Activated naive CD4-positive, alpha-beta T cell treated with Interleukin-2 at 50 U/mL for 16 hours (primary cell): ENCODE measurements at places on chromosomes 2 and 18.
A peak's percentile ranks its signal among the peaks of the same experiment; 100 is the strongest.

DNA sequence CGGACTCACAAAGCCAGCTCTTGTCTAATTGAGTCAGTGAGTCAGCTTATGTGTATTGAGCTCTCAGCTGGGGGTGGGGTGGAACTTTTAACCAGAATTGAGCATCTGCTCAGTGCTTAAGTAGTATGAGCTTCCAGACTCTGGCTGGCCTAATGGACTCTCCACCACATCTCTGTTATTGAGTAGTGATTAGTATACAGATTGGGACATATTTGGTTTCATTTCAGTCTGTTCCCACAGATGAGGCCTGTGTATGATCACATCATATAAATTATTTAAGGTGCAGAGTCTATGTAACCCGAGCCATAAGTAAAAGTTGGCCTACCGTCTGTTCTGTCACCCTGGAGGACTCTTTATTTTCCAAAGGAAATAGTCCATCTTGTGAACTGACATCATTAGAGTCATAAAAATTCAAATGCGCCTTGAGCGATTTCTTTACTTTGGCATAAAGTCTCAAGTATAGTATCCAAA, 152.1 kb downstream of the THSD7B start:
- no peak for DNase-seq

DNA sequence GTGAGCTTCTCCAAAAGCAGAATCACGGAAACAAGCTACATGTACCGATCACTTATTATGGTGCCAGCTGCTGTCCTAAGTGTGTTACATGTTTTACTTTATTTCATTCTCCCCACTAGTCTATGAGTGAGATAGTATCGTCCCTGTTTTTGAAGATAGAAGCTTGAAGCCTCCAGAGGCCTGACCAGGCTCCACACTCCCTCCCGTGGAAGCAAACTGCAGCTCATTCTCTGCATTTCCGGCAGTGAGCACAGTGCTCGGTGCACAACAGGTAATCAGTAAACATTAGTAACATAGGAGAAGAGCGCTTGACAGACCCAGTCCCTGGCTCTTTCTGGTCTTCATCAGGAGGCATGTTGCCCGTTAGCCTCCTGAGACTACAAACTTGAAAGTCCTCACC, 72.9 kb downstream of the ZBTB7C start:
- no peak for DNase-seq

GRCh38 chr18:49651033-49651432, 89.2 kb downstream of the LIPG start:
- DNase-seq, result no peak

DNA sequence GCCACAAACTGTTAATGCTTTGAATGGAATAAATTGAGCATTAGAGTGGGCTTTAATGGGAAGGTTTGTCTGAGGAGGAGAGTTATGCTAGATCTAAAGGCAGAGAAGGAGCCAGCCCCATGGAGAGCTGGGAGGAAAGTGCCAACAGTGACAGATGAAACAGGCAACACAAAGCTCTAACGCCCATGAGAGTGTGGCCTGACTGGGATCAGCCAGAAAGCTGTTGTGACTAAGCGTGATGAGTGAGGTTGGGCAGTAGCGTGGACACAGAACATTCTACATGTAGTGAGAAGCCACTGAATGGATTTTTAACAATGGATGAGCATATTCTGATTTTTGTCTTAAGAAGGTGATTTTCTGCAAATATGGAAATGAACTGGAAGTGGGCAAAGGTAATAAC, 185.3 kb upstream of the SIX2 start:
- DNase-seq, result no peak

DNA sequence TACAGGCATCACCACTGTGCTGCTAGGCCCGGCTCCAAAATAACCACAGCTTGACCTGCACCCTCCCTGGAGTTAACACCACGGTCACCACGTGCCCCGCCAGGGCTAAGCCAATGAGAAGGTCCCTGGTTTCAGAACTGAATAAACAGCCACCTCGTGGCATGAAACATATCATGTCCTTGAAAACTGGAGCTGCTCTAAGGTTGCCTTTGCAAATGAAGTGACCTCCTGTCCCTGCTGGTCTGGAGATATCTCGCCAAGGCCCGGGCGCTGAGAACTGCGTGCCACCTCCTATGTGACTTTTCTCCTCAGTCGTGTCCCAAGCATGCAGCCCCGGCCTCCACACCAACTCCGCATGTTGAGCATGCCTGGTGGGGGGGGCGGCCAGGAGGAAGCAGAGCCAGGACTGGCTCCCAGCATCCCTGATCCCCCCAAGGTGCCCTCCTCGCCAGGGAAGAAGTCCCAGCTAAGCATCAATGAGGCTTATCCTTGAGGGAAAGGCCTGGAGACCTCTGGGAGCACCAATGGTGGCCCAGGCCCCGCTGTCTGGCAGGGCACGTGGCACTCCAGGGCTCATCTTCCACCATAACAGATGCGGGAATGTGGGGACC, 16.3 kb upstream of the KCNG2 start:
- no peak for DNase-seq

GRCh38 chr2:7999683-8000476, 682.0 kb upstream of the ID2 start:
- no peak for DNase-seq

DNA sequence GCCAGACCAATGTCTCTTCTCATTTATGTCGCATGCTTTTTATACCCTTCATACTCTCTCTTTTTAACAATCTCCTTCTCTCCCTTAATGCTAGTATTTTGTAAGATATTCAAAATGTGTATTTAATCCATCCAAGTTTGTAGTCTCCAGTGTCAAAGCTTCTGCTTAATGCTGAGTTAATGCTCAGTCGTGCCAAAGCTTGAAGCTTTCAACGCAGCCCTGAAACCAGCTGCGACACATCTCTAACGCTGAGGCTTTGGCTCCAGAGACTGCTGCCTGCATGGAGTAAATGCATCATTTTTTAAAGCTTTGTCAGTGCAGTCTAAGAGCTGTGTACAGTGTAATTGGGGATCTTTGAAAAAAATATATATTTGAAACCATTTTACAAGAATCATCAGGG, 2108.8 kb upstream of the PIK3C3 start:
- DNase-seq, result no peak

- no peak for DNase-seq
These were observed 94.1 kb downstream of the BIN1 start for GRCh38 chr2:127012868-127013267.

GRCh38 chr2:118670276-118670675, 177.2 kb downstream of the EN1 start:
- no peak for DNase-seq

DNA sequence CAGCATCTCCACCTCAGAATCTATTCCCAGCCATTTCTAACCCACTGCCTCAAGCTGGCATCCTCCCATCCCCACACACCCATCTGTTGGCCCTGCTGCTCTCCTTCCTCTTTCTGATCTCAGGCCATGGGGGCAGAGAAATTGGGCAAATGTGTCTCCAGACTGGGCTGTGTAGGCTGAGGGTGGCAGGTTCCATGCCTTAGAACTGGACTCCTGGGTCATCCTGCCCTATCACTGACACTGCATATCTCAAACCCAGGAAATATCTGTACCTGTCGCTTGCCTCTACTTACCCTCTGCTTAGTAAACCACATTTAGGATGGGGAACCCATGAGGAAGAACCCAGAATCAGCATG, 1.8 kb downstream of the WNT10A start:
- DNase-seq, result no peak

GRCh38 chr2:22991844-22992243, 393.1 kb upstream of the KLHL29 start:
- DNase-seq, result no peak

DNA sequence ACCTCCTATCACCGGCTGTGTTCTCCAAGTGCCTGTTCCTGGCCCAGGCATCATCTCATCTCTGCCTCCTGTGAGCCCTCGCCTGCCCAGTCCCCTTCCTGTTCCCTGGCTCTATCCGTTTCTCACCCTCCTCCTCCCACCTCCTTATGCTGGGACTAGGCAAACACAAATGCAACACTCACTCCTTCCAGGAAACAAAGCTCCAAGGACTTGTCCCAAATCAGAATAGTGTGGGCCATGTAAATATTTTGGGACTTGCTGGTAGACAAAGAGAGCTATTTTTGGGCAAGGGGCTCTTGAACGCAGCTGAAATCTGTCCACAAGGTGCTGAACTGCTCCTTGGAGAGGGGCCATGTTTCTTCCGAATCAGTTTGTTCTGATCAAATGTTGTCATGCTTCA, 25.3 kb downstream of the MBP start:
- DNase-seq, result no peak

- no peak for DNase-seq
These were observed 13.9 kb downstream of the IWS1 start for GRCh38 chr2:127512362-127512761.

GRCh38 chr2:225037415-225038230, 4.6 kb downstream of the DOCK10 start:
- no peak for DNase-seq

GRCh38 chr2:152058655-152059054, 40.2 kb downstream of the CACNB4 start:
- no peak for DNase-seq

GRCh38 chr2:239255628-239256349, 145.0 kb downstream of the HDAC4 start:
- DNase-seq, result no peak

DNA sequence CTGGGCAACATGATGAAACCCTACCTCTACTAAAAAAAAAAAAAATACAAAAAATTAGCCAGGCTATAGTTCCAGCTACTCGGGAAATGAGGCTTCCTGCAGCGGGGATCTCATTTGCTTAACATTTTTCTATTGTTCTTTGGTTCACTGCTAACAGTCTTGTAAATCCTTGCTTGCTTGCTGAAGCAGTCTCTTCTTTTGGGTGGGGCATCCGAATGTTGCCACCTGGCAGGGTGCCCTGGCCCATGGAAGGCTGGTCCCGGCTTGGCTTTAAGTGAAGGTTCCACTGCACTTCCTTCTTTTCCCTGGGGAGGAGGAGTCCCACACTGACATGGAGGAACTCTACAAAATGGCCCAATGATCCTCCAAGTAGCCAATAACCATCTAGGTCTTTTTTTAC, 6.0 kb upstream of the ANKRD29 start:
- DNase-seq, result no peak

DNA sequence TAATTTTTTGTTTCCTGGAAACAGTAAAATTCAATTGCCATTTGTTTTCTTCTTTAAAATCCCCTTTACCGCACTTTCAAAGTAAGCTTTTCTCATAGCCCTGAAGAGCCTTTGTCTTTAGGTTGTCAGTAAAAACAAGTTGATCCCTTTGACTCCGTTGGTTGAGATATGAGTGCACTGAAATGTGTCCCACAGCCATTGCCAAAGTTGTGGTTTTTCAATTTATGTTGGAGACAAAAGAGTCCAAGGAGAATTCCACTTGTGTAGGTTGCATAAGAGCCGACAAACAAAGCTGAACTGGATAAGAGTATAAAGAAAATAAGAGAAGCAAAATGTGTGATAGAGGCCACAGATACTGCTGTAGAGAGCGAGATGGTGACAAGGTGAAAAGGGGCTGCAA, 26.1 kb upstream of the HNMT start:
- no peak for DNase-seq

GRCh38 chr2:15981646-15982045, 41.3 kb downstream of the MYCN start:
- no peak for DNase-seq

GRCh38 chr2:136134126-136134525, 16.2 kb upstream of the CXCR4 start:
- DNase-seq, result peak; percentile 52

DNA sequence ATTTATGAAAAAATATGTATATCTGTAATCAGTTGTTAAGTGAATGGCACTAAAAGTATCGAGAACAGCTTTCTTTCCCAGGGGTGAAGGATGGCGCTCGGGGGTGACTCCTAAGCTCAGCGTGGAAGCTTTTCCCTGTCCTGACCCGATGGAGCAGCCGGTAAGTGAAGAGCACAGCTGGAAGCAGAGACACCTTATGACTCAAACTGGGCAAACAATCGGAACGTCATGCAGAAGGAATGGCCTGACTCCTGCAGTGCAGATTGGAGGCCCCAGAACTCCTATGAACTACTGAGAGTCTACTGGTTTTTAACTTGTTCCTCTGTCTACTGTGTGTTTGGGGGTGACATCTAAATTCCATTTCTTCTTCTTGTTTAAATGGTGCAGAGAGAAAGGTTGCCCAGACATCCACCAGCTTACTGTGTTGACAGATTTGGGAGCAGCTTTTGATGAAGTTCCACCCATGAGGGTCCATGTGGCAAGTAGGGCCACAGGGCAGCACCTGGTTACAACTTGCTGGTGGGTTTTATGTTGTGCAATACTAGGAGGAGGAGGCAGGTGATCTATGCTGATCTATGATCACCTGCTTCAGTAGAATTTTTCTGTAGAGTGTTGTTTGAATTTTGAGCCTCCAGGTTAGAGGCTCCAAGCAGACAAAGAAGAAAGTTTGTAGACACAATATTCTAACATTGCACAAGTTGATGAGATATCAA, 52.8 kb upstream of the TMEM182 start:
- DNase-seq, result no peak

GRCh38 chr2:109232909-109233308, 103.9 kb downstream of the SH3RF3 start:
- no peak for DNase-seq

DNA sequence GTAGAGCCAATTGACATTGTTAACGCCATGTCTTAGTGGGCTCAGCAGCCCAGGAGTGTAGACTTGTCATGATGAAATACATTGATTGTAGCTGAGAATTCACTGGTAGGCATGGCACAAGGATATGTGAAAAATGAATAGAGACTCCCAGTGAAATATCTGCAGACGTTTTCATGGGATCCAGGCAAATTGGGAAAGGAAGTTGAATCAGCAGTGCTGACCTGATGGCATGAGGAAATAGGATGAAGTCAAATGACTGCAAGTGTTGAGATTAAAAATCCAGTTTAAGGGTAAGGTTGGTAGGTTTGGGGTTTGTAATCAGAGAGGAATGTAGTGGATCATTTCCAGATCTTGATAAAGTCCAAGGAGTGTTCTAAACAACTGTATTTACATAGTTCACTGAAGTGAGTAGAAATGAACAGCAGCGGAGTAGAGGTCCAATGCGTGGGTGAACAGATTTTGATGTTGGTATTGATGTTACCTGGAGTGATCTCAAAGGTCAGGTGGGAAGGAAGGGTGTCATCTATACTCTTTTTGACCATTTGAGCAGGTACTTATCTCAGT, 24.6 kb downstream of the INSIG2 start:
- no peak for DNase-seq

- DNase-seq, result no peak
These were observed 125.2 kb downstream of the INHBB start for GRCh38 chr2:120471166-120471565.

- no peak for DNase-seq
These were observed 150.1 kb downstream of the ANTXR1 start for GRCh38 chr2:69163109-69163508.
